Right ventricle myocardium superior (tissue), 1 donor: ENCODE measurements at places on chromosomes 3 and 15. TPM values are rescaled to one million over a fixed set of nuclear protein-coding genes. Genes with fewer than 3 reads are reported as not detected.
A peak's percentile ranks its signal among the peaks of the same experiment; 100 is the strongest.

The CPNE4 gene
- 52.3 TPM for total RNA-seq

The SLC12A8 gene
- total RNA-seq, result 0.30 TPM

DNA sequence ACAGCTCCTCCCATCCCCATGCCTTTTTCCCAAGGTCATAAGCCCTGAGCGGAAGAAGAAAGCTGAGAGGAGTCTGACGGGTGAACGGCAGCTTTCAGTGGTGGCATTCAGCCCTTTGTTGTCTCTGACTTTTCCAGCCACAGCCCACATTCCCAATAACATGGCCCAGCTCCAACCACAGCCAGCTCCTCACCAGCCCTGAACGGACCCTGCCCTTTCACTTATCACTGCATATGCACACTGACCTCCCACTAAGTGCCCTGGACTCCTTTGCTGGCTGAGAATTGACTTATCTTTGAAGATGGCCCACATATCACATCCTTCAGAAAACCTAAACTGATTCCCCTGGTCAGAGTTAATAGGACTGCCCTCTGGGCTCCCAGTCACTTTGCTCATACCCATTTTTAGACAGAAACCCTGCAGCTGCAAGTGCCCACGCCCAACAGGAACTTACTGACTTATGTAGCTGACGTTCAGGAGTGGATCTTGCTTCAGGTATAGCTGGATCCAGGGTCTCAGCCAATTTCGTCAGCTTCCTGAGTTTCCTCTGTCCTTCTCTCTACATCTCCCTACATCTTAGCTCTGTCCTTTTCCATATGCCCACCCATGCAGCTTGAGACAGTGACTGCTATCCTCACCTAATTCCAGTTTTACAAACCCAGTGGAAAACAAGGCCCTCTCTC lies 348.5 kb upstream of the PROK2 start:
- no peak for DNase-seq

DNA sequence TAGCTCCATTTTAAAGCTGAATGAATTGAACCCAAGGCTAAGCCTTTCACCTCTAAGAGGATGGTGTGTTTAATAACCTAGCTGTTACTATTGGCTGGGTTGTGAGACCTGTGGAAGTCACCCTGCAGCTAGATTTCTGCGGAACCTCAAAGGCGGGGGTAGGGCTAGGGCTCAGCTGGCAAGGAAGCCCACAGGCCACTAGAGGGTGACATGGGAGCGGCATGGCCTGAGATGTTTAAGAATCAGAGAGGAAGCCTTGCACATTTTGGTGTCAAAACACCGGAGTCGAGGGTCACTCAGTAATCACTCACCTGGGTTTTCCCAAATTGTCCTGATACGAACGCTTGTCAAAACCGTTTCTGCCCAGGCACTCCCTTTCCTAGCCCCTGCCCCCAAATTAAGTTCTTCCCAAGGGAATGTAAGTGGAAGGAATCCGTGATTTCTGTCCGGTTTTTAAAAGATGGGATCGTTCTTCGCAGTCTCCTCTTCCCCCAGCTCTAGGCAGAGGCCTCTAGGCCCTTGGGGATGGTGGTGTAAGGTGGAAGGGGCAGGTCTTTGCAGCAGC lies 3.8 kb upstream of the ACAD9 start:
- peak; percentile 72 for DNase-seq

DNA sequence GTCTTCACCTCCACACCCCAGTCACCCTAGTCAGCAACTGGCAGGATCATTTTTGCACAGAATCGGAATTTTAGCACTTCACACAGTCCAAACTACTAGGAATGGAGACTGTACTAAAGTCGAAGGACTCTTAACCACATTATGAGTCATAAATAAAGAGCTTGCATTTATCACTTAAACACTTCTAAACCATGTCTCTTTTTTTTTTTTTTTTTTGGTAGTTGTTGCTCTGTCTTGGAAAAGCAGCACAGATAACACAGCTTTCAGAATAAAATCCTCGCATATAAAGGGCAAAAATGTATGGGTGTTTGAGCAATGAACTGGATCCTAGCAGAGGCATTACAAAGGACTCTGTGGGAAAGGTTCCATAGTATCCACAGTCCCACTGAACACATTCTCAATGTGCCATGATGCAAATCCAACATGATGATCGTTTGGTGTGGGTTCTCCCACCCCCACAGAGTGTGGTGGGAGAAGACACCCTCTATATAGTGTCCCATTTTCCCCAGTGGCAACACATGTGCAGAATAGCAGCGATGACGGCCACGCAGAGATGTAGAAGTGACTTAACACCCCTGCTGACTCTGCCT lies 47.1 kb downstream of the FOXP1 start:
- DNase-seq, result no peak
